Naive thymus-derived CD4-positive, alpha-beta T cell (primary cell): ENCODE measurements at places on chromosomes 12 and 14.
A peak's percentile ranks its signal among the peaks of the same experiment; 100 is the strongest.

DNA sequence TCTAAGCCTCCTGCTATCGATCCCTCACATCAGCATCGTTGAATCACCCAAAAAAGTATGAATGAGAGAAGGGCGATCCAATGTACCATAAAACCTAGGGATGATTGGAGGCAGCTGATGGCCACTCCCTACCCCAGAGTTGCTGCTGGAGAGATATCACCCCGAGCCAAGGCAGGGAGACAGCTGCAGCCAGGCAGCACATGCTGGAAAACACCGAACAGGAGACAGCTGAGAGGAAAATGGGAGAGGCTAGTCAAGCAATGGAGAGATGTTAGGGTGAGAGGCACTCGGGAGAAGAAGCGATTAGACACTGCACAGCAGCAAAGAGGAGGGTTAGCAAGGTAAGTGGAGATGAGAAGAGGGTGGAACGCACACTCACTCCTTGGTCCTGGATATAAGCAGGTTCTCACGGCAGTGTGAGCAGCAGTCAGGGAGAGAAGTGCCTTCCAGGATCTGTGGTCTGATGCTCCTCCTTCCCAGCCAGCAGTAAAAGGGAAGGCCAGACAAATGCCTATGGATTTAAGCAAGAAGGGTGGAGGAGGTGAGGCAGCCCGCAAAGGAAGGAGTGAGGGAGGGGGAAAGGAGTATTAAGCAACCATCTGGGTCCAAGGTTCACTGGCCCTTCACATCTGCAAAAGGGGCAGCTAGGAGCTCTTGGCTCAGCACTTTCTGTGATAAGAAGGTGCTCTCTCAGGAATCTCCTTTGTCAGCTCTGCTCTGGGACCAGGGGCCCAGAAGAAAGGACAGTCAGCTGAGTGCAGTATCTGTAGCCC lies at the start of gene SLC7A7:
Gene SLC7A7, minus strand, starts transcription at position 495 of the 773 bp plus-strand sequence. CDS start 2,037 bp downstream, outside the sequence.
- DNase-seq: no peak

DNA sequence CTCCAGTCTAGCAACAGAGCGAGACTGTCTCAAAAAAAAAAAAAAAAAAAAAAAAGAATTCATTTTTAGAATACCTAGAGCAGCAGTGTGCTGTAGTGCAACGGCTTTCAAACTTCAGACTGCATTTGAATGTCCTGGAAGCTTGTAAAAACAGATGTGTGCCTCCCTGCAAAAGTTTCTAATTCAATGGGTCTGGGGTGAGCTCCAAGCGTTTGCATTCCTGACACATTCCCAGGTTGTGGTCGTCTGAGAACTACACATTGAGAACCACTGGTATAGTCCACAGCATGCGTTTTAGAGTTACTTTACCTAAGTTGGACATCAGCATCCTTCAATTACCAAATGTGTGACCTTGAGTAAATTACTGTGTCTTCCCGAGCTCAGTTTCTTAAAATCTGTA lies 816.8 kb downstream of the NRXN3 start:
- DNase-seq: no peak

DNA sequence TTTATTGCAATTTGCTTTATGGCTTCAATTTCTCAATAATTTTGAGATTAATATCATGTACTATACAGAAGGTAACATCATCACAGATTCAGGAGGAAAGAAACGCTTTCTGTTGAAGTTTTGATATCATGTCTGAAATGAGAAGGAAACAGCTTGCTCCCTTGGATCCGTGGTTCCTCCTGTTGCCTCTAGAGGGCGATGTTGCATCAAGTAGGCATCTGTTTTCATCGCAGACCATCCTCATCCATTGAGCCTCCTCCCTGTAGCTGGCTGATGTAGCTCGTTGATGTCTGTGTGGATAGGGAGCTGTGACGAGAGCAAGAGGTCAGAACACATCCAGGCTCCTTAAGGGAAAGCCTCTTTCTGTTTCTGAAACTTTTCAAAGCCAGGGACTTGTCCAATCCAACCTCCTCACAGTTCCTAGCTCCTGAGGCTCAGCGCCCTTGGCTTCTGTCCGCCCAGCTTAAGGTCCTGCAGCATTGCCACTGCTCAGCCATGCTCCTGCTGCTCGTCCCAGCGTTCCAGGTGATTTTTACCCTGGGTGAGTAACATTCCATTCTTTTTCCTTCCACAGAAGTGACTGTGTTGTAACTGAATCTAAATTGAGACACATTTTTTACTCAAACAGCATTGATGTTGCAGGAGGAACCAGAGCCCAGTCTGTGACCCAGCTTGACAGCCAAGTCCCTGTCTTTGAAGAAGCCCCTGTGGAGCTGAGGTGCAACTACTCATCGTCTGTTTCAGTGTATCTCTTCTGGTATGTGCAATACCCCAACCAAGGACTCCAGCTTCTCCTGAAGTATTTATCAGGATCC lies 304.8 kb upstream of the OR4E1 start:
- peak; percentile 71 for DNase-seq

DNA sequence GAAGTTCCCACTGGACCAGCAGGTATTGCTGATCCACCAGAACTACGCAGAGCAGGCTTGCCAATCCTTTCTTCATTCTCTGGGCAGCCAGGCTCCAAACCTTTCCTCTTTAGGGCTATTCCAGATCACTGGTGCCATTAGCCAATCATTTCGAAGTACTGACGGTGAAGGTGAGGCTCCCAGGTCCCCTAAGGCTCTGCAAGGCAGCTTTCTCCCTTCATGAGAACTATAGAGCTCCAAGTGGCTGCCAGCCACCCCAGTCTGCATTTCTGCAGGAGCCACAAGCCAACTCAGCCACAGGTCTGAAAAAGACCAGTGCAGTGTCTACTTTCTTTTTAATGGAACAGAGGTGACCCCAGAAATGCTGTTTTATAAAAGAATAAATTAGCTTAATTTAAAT lies 48.7 kb downstream of the RAB35 start:
- DNase-seq: no peak

GRCh38 chr14:59347511-59347900 lies 117.7 kb downstream of the GPR135 start:
- DNase-seq: no peak

DNA sequence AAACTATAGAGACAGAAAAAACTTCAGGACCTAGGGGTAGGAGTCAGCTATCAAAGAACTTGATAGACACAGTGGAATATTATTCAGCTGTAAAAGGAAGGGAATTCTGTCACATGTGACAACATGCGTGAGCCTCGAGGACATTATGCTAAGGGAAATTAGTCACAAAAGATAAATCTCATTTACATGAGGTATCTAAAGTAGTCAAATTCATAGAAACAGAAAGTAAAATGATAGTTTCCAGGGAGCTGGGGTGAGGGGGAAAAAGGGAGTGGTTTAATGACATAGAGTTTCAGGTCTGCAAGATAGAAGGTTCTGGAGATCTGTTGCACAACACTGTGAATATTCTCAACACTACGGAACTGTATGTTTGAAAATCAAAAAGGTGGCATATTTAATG lies 50.0 kb upstream of the PRIMA1 start:
- DNase-seq: no peak

DNA sequence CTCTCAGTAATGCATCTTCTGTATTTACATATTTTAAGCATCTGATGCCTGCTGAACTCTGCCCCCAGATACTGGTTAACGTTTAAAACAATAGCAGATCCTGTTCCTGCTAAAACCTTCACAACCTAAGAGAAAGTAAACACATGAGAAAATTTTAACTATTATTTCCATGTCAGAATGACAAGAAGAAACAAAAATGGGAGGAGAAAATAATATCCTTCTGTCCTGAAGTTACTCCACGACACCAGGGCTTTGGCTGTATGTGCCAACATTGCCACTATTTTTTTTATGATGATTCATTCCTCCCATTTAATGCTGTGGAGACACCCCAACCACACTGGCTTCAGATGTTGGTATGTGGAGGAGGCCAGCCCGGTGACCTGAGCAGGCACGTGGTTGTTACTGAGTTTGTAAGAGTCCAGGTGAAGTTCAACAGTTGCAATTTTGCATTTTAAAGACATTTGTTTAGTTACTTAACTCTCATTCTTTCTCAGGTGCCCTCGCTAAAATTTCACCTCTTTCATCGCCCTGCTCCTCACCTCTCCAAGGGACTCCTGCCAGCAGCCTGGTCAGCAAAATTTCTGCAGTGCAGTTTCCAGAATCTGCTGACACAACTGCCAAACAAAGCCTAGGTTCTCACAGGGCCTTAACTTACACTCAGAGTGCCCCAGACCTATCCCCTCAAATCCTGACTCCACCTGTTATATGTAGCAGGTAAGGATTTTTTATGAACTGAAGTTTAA lies 65.5 kb upstream of the SLCO1C1 start:
- DNase-seq: no peak

- no peak for DNase-seq
Measured at GRCh38 chr12:90024262-90024661, 315.6 kb upstream of the ATP2B1 start.

GRCh38 chr12:119980242-119980641 lies 8.8 kb upstream of the BICDL1 start:
- DNase-seq: no peak

DNA sequence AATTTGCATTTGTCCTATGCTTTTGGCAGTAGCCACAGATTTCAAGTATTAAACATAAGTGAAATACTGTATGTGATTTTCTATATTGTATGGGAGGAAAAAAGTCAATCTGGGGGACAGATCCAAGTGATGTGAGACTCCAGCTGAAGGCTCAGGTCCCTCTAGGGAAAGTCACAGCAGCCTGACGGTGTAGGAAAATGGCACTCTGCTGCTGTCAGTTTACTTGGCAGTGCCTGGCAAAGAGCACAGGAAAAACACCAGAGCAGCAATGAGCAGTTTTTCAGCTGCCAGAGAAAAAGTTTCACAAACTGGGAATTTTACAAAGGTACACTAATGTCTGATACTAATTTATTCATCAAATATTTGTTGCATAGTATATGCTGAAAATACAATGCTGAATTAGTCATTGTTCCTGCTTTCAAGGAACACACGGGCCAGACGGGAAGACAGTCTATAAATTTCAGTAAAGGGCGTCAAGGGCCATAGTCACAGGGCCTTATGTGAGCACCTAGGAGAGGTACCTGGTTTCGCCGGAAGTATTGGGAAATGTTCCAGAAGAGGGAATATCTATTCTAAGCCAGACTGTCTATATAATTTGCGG lies 66.2 kb upstream of the SLC38A2 start:
- no peak for DNase-seq

DNA sequence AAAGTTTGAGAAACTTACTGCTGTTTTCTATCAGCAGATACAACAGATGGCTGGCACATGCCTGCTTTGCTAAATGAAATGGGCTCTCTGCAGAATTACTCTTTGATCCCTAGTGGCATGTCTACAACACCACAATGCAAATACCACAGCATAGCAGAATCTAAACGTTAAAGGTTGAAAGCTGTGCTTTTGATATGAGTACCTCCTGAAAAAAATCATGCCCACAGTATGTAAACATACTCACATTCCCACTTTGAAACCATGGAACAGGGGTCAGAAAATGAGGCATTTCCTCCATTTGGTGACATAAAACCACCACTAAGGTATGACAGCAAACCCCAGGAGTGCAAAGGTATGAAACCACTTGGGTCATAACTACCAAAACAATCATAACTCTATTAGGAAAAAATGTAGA lies 7.5 kb downstream of the WIF1 start:
- no peak for DNase-seq

DNA sequence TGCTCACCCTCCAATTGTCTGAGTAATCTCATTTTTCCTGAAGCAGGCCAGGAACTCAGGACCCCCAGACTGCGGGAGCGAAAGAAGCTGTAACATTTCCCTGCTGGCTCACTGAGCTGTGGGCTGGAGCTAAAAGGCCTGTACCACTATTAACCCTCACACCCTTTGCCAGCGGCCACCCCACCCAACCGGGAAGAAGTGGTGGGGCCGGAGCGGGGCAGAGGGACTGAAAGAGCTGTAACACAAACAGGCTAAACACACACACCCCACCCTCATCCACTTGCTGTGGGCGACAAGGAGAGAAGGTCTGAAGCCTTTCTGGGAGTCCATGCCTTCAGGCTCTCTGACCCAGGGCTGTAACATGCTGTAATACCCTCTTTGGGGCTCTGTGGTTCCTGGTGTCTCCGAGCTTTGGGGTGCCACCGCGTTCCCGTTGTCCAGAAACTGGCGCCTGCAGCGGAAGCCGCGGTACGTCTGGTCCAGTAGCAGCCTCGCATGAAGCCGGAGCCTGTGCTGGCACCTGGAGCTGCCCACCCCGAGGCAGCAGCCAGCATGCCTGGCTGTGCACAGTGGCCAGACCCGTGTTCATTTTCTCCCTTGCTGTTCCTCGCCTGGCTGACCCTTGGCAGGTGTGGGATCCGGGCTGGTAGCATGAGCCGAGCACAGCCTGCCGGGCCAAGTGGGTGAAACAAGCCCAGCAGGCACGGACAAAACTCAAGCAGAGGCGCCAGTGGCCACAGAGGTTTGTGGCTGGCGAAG lies 345.5 kb upstream of the MGAT4C start:
- DNase-seq: no peak

GRCh38 chr14:87966816-87967215 lies 26.2 kb downstream of the GALC start:
- no peak for DNase-seq

GRCh38 chr12:13940335-13940865 lies 41.0 kb downstream of the GRIN2B start:
- DNase-seq: no peak

GRCh38 chr12:14905269-14906004 lies 19.8 kb upstream of the MGP start:
- no peak for DNase-seq

DNA sequence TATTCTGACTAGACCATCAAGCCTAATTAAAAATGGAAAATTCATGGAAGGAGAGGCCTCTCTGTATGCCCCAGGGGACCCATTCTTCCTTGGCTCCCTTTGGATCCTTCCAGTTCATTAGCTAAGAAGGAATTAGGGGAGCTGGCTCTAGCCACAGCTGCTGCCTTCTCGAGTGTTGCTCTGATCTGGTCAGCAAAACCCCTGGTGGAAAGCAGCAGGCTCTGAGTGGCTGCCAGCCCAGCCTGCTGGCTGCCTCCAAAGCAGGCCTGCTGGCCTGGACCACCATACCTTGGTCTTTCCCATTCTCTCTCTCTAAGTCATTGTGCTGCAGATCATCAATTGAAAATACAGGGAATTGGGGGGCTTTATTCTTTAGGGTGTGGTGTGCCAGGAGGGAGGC lies 29.0 kb upstream of the AKAP6 start:
- no peak for DNase-seq

DNA sequence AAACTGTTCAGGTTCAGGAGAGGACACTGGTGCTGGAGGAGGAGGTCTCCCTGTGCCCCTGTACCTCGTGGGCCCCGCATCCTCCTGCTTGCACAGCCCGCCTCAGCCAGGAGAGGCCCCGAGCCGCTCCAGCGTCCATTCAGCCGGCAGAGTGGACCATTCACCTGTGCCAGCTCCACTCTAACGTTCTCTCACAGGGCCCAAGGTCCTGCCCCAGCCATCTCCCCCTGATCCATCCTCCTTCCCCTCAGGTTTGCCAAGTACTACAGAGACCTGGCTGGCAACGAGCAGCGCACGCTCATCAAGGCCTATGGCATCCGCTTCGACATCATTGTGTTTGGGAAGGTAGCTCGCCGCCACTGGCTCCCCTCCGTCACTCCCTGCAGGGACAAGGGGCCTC lies 22.2 kb downstream of the P2RX4 start:
- no peak for DNase-seq

- DNase-seq: no peak
Measured at GRCh38 chr14:103549361-103550311, 12.8 kb downstream of the BAG5 start.

- peak; percentile 56 for DNase-seq
Measured at GRCh38 chr14:74792249-74793039, 29.3 kb downstream of the YLPM1 start.
